ENCODE measurements at places on chromosomes 5 and 9.

DNA sequence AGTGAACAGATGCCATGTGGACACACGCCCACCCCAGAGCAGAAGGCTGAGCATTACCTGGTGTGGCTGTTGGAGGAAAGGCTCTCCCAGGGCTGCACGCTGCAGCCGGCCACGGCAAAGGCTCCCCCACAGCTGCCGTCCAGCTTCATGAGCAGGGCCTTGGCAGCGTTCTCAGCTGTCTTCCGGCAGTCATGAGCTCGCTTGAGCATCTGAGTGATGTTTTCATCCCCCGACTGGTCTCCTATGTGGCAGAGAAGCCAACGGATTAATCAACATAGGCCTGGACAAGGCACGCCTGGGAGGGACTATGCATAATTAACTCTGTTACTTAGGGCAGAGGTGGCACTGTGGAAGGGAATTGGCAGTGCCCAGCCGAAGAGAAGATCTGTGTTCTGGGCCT, 87.3 kb downstream of the DCP2 start:
- DNase-seq = no peak

DNA sequence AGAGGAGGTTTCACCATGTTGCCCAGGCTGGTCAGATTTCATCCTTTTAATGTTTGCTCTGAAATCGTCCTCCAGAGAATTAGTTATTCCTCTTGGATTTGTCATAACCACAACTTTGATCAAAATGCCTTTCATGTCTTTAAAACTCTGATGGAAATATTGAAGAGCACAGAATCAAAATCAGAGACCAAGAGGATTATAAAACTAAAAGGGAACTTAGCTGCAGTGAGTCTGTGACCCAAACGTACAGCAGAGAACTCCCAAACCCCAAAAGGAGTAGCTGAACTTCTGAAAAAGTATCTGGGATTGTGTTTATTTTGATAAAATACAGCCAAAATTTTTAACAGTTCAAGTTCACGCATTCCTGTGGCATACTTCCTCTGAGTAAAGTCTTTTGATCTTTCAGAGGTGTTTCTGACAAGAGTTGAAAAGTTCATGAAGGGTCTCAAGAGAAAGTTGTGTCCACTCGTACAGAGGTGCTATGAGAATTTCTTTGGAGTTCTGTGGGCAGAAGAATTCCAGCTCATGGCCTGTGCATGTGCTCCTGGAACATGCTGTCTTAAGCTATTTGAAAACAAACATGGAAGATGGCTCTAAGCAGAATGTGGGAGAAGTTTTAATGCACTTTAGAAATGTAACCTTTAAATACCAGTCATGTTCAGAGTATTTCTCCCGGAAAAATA, 124.0 kb downstream of the ESM1 start:
- peak; percentile 68 for DNase-seq

- DNase-seq = no peak
These were observed 6.2 kb downstream of the MTRR start for GRCh38 chr5:7875151-7875550.

DNA sequence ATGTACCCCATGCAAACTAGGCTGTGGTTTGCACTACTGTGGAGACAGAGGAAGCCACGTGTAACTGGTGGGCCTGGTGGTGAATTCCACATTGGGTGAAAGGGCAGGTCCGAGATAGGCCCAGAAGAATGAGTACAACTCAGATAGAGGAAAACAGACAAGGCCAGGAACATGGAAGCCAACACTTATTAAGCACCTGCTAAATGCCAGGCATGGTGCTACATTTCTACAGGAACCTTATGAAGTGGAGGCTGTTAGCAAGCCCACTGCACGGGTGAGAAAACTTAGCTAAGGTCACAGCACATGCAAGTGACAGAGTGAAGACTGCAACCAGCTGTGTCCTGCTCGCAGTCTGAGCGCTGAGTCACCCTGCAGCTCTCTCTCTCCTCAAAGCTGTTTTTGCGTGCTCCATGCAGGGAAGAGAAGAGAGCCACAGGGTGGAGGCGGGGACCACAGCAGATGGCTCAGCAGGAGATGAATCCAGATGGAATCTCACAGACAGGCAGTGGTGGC, 65.5 kb upstream of the SPTLC1 start:
- peak; percentile 59 for DNase-seq
